ENCODE measurements at places on chromosomes 1 and 21.

GRCh38 chr1:56584910-56585528 lies 5.7 kb upstream of the PLPP3 start:
- DNase-seq: peak; percentile 77

- DNase-seq: no peak
Observed at GRCh38 chr1:160910170-160910750, 25.3 kb upstream of the ITLN1 start.

GRCh38 chr1:121408354-121408753 lies 223.6 kb downstream of the SRGAP2C start:
- DNase-seq: peak; percentile 64

- no peak for DNase-seq
Observed at GRCh38 chr1:9618909-9619679, 30.4 kb downstream of the TMEM201 start.

DNA sequence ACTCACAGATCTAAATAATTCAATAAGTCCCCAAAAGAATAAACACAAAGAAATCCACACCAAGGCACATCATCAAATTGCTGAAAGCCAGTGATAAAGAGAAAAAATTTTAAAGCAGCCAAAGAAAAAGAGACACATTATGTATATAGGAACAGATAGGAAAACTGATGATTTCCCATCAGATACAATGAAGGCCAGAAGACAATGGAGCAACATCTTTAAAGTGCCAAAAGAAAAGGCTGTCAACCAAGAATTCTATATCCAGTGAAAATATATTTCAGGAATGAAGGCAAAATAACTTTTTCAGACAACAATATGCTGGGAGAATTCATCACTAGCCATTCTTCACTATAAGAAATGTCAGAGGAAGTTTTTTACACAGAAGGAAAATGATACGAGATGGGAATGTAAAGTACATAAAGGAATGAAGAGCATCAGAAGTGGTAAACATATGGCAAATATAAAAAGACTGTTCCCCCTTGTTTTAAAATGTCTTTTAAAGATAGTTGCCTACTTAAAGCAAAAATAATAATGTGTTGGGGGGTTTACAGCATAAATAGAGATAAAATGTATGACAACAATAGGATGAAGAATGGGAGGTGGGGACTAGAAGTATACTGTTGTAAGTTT lies 9.4 kb upstream of the MYOG start:
- no peak for DNase-seq

DNA sequence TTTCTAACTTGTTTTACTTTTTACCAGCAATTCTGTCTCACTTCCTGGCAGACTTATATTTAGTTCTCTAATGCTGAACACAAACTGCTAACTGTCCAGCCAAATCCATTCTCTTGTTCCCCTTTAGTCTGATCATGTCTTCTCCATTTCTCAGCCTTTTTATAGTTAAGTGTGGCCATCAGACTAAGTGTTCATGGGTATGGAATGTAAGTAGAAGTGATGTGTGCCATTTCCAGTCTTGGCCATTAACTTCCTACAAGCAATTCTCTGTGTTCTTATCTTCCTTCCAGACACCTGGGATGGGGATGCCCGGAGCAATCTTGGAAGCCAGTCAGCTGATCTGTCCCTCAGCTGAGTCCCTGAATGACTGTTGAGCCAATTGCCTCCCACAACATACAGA lies 165.8 kb downstream of the ST6GALNAC3 start:
- DNase-seq: peak; percentile 27

- DNase-seq: no peak
Observed at GRCh38 chr1:216758161-216758560, 34.9 kb upstream of the ESRRG start.

DNA sequence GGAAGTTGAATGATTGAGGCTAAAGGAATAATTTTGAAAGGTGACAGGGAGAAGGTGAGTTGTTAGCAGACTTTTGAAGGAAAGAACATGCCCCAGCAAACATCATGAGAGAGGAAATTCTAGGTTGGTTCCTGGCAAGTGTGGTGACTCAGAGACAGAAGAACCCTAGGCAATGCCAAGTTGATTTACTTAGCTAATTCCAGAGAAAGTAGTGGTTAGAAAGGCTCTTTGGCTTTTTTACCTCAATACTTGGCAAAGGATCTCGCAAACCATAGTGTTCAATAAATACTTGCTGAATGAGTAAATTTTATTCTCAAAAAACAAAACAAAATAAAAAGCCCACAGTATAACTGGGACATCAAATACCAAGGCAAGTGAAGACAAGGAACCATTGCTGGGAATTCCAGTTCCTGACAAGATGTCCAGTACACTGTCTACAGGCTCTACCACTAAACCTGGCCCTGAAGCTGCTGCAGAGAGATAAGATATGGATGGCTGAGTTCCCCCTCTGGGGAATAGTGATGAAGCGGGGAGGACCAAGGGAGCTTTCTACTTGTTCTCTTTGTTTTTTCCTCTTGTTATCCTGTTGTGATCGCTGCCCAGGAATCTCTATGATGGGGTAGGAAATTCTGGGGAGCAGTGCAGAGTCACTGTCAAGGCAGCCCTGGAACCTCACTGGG lies 48.2 kb downstream of the IL12RB2 start:
- no peak for DNase-seq

DNA sequence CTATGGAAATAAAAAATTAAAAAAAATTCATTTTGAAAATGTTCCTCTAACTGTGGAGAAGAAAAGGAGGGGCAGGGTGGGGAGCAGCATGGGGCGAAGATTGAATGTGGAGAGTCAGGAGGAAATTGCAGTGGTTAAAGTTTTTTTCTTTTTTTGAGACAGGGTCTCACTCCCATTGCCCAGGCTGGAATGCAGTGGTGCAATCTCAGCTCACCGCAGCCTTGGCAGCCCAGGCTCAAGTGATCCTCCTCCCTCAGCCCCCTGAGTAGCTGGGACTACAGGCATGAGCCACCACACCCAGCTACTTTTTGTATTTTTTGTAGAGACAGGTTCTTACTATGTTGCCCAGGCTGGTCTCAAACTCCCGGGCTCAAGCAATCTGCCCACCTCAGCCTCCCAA lies 67.6 kb downstream of the ADSS2 start:
- no peak for DNase-seq

DNA sequence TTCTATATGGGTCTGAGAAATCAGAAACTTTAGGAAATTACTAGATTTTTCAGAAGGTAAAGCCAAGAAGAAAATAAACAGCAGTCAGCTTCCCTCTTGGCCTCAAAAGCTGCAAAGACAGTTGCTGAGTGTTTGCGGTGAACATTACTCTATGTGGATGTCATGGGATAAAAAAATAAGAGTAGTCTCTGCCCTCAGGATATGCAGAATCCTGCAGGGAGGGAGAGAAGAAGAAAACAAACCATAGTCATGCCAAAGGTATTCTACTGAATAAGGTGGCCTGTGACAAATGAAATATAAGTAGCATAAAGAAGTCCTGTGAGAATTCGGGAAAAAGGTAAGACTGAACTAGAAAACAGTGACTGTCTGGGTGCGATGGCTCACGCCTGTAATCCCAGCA lies 19.0 kb downstream of the YARS1 start:
- DNase-seq: no peak

DNA sequence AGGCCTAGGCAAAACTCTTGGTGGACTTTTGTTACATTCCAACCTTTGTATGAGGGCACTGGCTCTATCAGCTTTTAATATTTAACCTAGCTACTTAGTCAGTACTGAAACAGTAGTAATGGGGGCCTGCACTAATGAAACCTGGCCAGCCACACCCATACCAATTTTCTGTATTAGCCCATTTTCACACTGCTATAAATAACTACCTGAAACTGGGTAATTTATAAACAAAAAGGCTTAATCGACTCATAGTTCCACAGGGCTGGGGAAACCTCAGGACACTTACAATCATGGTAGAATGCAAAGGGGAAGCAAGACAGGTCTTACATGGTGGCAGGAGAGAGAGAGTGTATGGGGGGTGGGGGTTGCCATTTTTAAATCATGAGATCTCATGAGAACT lies 245.7 kb upstream of the RGS18 start:
- no peak for DNase-seq

DNA sequence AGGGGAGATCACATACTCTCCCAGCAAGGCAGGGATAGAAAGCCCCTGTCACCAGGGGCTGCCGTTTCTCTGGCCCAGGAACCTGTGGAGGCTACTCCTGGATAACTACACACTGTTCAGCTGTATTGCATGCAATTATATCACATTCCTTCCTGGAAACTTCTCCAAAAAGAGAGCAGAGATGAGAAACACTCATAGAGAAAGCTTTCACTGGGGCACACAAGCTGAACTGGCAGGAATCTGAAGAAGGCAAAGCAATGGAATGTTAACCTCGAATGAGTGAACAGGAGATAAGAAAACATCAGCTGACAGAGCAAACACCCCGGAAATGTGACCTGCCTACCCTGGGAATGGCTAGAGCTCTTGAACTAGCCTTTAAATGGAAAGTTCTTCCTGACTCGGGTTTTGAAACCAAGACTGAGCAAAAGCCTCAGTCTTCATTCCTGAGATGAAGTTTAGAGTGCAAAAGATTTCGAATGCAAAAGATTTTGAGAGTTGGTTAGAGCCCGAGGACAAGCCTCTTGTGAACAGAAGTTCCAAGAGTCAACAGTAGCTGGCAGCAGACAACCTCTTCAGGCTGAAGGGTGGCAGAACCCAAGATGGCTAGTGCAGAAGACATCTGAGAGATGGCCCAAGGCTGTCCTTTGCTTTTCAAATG lies 32.3 kb downstream of the CCN1 start:
- no peak for DNase-seq

DNA sequence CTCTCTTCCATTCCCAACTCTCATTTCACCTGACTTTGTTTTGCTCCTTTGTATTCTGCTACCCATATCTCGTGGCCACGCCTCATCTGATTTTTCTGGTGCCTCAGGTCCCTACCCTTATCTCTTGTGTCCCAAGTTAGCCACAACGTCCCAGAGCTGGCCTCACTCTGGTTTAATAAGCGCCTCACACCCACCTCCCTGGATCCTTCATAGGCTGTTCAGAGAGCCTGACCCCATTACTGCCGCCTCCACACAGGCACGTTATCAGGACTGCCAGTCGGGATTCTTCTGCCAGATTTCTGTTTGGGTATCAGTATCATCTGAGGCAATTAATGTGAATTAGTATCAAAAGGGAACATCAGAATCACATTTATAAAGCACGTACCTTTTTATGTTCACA lies 34.7 kb upstream of the TMEM125 start:
- no peak for DNase-seq

- DNase-seq: no peak
Observed at GRCh38 chr1:116986421-116987255, 14.9 kb upstream of the CD101 start.

GRCh38 chr1:154527192-154527591 lies 25.0 kb upstream of the SHE start:
- no peak for DNase-seq

- DNase-seq: no peak
Observed at GRCh38 chr1:236920286-236920894, 83.9 kb downstream of the MT1HL1 start.

GRCh38 chr1:209443361-209443931 lies 140.1 kb upstream of the CAMK1G start:
- DNase-seq: no peak

GRCh38 chr1:178538192-178538916 lies 25.4 kb downstream of the TEX35 start:
- DNase-seq: no peak

DNA sequence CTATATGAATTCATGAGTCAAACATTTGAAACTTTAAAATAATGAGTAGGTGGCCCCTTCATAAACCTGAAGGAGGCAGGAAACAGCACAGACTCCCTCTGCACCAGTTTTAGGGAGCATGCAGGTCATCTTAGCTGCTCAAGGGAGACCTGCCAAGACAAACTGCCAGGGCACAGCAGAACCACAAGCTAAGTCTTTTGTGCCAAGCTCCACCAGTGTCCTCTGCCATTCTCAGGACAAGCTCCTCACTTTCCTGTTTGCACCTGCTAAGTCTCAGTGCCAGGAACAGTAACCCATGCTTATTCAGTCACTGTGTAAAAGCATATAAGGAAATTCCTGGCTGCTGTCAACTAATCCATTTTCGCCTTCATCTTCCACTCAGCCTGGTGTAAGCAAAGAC lies 368.9 kb downstream of the SEC16B start:
- no peak for DNase-seq

DNA sequence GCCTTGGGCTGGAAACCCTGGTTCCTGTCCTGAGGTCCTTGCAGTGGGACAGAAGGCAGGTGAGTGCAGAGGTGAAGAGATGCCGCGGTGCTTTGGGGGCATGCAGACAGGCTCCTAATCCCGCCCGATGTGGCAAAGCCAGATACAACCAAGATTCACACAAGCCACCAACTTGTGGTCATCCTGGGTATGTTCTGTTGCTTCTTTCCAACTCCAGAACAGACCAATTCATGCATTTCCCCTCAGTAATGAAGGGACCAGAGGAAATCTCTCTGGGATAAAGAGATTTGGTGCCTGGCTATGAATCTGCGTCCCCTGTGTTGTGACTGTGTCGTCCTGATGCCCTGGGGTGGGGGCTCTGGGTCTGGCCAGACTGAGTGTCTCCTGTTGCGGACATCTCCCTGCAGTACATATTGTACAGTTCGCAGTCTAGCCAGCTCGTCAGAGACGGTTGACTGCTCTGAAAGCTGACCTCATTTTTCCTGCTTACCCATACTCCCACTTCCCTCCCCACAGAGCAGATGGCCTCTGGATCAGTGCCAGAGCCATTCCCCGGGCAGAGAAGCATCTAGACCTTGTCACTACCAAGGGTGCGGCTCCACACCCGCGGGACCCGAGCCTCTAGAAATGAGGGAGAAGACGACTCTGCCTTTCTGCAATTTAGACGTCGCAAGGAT lies 216.3 kb downstream of the KIF26B start:
- no peak for DNase-seq

DNA sequence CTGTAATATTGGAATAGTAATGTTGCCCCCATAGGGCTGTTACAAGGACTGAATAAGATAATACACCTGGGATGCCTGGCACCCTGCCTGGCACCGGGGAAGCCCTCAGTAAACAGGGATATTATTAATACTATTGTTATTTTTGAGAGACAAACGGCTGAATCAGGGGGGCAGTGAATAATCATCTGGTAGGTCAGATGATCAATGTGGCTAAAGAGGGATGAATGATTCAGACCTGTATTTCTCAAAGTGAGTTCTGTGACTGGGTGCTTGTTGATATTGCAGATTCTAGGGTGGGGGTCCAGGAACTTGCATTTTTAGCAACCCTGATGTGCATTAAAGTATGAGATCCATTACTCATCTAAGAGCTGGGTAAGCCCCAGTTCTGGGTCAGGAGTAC lies 46.2 kb upstream of the BCL10 start:
- DNase-seq: no peak

GRCh38 chr1:76595024-76595423 lies 272.3 kb upstream of the ST6GALNAC5 start:
- DNase-seq: no peak

DNA sequence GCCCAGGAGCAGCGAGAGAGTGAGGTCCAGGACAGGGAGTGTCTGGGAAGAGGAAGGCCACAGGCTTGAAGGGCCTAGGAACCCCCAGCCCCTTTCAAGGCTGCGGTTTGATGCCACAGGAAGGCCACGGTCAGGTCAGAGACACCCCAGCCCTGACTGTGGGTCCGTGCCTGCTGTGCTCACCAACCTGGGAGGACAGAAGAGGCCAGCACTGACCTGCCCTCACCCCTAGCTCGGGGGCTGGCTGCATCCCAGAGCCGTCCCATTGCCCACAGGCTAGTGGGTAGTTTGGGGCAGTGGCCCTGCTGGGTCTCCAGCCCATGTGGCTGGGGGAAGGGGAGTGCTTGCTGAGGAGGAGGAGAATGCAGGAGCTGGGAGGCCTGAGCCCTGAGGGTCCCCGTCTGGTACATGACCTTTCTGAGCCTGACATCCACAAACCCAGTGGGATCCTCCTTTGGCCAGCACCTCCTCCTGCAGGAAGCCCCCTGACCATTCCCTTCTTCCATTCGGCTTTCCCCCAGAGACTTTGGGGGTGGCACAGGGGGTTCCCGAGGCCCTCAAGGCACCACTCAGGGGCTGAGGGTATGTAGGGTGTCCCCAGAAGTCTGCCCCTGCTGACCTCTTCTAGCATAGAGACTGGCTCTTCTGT lies 54.3 kb downstream of the WNT9A start:
- no peak for DNase-seq

Measured in suppressor macrophage treated with lipopolysaccharide for 1 hour (primary cell).